ENCODE measurements at places on chromosomes 5 and 9.

DNA sequence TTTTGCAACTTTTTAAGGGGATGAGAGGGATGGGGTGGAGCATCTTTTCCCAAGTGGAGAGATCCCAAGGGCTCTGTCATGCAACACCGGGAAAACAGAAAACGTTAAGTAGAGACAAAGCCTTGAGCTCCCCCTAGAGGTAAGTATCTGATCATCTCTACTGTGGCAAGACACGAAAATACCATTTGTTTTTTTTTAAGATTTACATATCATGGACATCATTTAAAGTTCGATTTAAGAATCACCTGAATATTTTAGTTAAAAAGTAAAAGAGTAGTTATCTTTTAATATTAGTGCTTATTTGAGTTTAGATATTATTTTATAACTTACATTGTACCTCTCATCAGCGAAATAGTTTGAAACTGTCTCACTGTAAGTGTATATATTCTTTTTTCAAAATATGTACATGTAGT is 200.4 kb downstream of the LRRC70 start:
- DNase-seq = no peak

DNA sequence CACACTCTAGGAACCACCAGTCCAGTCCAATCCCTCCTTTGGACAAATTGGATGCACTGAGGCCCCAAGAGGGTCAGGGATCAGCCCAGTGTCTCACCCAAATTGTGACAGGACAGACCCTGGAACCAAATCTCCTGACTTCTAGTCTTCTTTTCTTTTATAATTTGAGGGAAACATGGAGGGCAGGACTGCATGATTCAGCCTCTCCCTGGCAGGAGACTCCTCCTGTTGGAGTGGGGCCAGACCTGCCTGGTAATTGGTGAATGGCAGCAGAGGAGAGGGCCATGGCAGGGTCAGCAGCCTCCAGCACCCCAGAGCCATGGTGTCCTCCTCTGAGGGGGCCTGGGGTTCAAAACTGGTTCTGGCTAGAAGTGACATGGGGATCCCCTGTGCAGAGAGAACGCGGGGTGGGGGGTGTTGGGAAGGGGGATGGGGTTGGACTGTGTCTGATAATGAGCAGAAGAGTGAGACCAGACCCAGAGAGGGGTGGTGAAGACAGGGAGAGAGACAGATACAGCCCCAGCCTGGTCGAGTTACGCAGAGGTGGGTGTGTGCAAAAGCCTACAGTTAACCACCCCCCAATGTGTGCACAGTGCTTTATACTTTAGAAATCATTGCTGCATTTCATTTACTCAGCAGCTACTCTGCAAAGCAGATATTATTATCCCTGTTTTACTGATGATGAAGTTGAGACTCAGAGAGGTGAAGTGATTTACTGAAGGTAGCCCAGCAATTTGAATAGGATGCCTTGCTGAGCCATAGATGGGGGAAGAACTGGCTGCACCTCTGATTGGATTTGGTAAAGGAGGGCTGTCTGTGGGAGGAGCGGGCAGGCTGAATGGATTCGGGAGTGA is 3.8 kb upstream of the SYNPO start:
- DNase-seq = no peak

GRCh38 chr9:73118898-73119554 is 32.6 kb upstream of the ANXA1 start:
- DNase-seq = no peak

DNA sequence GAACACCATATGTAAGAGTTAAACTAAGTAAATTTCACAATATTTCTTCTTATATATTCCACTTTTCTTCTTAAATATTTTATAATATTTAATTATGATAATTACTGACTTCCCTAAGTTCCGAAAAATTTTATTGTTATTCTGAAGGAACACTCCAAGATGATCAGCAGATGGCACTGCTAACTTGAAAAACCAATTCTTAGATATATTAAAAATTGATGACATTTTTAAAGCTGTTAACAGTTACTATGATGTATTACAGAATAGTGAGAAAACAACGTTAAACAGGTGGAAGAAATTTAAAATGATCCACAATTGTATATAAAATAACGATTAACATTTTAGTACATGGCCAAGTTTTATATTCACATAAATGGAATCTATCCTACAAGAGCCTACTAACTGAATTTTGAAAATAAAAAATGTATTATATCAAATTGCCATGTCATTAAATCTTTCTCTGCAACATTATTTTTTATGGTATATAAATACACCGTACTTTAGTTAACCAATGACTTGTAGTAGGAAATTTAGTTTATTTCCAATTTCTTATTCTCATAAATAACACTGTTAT is 30.1 kb upstream of the MUSK start:
- no peak for DNase-seq

- DNase-seq = no peak
Measured at GRCh38 chr5:32506799-32507198, 62.3 kb upstream of the ZFR start.

DNA sequence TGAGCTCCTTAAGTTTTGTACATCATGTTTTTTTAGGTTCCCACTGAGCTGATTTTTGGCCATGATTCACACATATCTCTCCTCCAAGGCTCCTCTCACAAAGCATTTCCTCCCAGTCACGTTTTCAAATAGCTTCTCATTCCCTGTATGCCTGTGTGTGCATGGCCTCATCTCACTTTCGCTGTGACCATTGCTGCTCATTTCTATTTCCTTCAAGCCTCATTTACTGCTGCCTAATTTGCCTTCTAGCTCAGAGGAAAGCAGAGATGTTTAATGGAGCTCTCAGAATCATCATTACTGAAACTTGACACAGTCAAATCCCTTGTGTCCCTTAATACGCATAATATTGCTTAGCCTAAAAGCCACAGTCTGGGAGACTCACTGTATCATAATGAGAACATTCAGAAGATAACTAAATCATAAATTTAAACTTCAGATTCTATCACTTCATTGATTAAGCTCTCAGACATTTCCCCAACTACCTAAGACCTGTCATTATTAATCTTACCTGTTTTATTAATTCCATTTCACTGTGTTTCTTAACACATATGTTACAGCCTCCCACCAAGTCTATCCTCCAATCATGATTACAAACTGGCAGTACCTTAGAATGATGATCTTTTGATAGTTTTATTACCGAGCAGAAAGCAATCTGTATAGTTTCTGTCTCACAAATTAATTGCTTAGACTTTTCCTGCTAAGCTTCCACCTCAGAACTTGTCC is 278.3 kb upstream of the PTGER4 start:
- DNase-seq = no peak

GRCh38 chr9:76798527-76798926 is 34.3 kb downstream of the PCA3 start:
- DNase-seq = no peak

GRCh38 chr9:34384368-34385165 is 7.9 kb upstream of the MYORG start:
- no peak for DNase-seq

DNA sequence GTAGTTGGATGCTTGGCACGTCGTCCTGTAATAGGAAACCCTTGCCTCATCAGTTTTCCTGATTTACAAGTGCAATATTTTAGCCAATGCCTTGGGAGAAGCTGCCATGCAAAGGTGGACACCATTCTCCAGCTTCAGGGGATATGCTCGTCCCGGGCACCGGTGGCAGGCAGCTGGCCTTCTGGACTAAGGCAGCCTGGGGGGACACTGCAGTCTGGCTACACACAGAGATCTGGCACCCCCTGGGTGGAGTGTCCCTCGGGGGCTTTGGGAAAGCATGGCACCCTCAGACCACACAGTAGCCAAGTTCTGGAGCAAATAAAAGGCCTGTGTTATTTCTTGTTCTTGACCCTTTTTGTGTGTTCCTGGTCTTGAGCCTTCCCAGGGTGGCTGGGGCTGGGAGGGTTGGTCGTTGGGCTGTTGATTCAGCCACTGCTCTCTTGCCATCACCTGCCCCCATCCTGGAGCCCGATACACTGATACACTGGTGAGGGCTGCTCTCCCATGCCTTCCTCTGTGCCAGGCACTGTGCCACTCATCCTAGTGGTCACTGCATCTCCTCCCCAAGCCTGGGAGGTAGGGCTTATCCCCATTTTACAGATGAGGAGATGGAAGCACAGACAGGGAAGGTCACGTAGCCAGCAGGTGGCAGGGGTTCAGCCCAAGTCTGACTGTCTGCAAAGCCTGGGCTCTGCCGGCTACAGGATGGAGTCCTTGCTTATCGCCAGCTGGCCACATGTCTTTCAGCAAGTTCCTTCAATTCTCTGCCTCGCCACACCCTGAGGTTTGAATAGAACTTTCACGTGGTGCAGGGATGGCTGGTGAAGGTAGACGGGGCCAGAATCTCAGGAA is 134.1 kb downstream of the RGS3 start:
- DNase-seq = no peak

GRCh38 chr9:135480071-135480939 is 723 bp downstream of the PPP1R26 start:
- DNase-seq = no peak

- no peak for DNase-seq
Measured at GRCh38 chr9:127707766-127708165, 978 bp downstream of the CFAP157 start.

DNA sequence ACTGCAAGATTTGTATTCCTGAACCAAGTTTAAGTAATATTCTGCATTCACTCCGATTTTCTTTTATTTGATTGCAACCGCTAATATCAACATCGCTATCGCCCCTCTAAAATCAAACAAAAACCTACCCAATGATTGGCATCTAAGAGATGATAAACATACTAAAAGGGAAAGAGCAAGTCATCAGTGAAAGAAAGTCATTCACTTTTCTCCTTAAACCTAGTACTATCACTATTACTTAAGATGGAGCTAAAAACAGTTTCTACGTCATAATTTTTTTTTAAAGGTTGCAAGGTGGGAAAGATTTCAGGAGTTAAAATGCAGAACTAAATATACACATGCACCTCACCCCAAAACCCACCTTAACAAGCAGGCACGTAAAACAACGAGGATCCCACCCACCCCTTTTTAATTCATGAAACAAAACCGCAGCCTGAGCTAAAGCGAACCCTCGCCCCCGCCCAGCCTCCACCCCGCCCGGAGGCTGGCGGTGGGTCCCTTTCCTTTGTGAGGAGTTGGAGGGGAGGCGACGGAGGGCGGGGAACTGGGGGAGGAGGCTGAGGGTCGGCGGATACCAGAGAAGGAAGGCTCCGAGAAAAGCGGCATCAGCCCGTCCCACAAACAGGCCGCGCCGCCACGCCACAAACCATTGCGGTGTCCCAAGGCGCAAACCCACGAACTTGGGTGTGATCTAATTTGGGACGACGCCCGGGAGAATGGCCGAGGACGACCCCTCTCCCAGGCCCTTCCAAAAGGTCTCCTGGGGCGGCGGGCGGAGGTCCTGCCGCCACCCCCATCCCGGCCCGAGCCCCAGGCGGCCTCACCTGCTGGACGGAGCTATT is 861 bp downstream of the UBQLN1 start:
- peak; percentile 56 for DNase-seq

- DNase-seq = no peak
Measured at GRCh38 chr9:104871961-104872527, 55.9 kb downstream of the ABCA1 start.

- peak; percentile 28 for DNase-seq
Measured at GRCh38 chr9:15306068-15306756, 804 bp downstream of the TTC39B start.

DNA sequence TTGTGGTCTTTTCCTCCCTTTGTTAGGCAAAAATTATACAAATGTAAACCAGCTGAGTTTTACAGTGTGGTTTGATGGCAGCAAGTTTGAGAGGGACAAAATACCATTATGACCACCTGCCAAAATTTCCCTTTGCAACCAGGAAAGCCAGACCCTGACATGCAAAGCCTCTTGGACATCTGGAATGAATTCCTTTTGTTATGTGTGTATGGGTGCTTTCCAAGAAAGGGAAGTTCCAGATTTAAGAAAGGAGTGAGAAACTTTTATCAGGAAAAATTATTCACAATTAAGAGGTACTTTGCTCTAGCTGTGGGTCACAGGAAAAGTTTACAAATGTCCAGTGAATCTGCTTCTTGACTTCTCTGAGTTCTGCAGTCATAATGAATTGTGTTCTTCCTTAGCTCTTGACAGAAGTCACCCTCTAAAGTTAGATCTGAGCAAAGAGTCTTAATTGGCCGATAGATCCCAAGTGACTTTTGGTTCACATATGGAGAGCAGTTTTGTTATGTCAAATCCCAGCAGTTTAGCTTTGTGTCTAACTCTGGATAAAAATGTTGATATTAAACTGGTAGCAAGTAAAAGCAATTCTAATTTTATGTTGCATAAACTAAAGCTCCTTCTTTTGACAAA is 295.9 kb upstream of the ZNF608 start:
- DNase-seq = no peak

- DNase-seq = no peak
Measured at GRCh38 chr9:113524468-113524867, 60.9 kb downstream of the RGS3 start.

DNA sequence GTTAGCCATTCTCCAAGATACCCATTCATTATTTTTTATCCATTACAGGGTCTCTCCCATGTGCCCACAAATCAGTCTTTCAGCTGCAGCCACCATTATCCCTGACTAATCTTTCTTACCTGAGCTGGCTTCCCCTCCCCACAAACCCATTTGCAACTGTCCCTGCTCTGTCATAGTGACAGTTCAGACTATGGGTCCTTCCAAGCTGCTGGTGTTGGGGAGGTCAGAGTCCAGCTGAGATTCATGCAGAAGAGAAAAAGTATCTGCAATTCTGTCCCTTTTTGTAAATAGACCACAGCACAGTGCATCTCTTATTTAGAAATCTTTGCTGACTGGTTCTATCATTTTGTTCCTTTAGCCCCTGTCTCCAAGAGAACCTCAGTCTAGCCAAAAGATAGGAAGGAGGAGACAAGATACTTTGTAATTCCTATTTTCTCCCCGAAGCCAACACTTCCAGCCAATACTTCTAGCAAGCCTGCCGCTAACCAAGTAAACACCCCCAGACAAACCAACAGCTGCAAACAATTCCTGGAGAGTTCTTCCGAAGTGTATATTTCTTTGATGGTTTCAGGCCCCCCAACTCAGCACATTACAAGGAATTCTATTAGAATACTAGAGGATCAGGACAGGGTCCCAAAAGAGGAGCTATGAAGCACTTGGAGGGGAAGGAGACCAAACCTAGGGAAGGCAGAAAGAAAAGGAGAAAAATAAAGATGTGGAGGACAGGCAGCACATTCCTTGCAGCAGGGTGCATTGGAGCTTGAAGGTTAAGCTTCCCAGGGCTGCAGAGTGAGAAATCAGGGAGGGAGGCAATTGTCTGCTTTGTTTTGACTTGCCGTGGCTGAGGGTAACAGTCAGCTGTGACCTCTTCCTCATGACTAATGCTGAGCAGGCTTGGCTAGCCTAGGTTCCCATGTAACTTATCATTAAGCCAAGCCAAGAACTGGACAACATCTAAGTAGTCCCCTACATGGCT is 148.5 kb downstream of the SGCD start:
- DNase-seq = no peak

DNA sequence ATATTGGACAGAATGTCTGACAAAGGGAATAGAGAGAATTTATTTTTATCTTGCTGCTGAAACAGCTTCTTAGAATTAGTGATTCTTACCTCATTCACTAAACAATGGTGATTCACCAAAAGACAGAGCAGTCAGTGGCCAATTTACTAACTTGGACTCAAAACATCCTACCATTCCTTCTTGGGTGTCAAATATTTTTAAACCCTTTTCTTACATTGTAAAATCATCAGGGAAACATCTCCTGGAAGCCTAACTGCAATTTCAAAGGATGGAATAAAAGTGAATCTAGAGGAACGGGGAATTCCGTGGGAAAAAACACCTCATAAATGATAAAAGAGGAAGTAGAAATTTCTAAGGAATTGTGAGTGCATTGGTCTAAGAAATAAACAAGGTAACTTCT is 97.7 kb downstream of the LHFPL2 start:
- DNase-seq = no peak

All from activated naive CD4-positive, alpha-beta T cell (primary cell).